HEK293T (cell line): ENCODE measurements at places on chromosomes 11 and 22.

DNA sequence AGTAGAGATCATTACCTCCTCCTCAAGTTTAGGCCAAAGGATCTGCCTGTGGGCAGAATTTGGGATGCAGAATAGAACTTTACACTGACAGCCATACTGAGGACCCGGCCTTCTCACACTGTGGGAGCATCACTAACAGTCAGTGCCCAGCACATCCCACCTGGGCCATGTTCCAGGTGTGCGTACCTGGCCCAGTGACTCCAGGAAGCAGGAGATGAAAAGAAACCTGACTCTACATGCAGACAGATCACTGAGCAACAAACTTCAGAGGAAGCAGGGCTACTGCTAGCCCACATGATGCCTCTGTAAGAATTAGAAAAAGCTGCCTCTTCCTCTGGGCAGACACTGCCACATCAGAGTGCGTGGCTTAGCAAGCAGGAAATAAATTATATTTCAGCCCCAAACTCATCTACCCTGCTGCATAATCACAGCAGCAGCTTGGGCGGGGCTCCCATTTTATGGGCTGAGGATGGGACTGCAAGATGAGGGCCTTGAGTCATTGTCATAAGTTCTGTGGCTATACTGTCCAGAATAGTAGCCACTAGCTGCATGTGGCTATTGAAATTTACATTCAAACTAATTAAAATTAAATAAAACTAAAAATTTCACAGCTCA, 6.0 kb upstream of the LMO2 start:
- DNase-seq, result no peak

GRCh38 chr11:3412837-3413236, 33.9 kb upstream of the ZNF195 start:
- DNase-seq, result no peak

DNA sequence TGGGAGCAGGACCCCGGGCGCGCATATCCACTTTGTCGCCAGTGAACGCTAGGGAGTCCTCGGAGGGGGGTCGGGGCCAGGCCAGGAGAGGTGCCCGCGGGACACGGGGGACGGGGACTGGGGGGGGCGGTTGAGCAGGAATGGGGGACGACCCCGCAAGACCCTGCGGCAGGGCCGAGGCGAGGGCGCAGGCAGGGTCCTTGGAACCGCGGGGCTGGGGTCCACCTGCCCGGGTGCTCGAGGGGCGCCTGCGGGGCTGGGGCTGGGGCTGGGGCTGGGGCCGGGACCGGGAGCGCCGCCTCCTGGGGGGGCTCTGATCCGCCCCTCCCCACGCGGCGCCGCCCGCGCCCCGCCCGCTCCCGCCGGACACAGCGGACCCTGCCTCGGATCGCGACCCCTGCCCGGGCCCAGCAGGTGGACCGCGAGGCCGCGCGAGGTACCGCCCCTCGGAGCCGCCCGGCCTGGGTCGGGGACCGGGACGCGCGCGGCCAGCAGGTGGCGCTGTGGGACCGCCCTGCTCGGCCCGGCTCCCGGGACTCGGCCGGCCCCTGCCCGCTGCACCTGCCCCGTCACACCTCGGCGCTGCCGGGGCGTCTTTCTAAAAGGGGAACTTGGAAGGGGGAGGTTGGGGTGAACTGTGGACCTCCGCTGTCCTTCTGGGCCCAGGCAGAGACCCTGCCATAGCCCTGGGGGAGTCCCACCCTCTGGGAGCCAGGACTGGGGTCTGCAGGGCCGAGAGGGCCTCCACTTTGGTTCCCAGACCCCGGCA, 11.0 kb downstream of the CRELD2 start:
- peak; percentile 88 for DNase-seq

DNA sequence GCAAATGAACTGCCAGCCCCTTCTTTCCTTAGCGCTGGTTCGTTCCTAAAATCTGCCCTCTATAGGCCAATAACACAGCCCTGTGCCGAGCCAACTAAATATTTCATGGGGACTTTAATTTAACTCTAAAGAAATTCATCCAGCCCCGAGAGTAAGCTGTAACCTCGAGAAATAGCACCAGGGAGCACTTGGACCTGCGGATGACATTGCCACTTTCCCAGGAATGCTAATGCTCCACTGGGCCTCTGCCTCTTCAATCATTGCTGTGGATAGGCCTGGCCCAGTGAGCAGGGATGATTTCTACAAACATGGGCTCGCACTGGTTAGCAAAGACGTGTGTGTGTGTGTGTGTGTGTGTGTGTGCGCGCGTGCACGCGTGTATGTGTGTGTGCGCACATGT, 95.3 kb upstream of the TBCEL start:
- no peak for DNase-seq

GRCh38 chr11:78798663-78799062, 224.0 kb upstream of the NARS2 start:
- DNase-seq, result peak; percentile 75

DNA sequence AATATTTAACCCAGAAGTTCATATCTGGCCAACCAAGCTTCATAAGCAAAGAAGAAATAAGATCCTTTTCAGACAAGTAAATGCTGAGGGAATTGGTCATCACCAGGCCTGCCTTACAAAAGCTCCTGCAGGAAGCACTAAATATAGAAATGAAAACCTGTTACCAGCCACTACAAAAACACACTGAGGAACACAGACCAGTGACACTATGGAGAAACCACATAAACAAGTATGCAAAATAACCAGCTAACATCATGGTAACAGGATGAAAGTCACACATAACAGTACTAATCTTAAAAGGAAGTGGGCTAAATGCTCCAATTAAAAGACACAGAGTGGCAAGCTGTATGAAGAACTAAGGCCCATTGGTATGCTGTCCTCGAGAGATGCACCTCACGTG, 311.4 kb downstream of the DYNC2H1 start:
- no peak for DNase-seq

DNA sequence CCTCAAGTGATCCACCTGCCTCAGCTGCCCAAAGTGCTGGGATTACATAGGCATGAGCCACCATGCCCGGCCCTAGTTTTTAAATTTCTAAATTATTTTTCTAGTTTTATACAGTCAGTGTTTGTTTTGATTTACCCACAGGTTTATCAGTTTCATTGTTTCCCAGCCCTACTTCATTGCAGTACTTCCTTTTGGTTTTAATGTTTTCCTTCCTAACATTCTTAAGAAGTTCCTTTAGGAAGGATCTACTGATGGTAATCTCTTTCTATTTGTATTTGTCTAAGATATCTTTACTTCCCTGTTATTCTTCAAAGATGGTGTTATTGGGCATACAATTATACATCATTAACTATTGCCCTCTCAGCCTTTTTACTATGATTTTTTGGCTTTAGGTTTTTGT, 4.9 kb upstream of the EXT2 start:
- no peak for DNase-seq

DNA sequence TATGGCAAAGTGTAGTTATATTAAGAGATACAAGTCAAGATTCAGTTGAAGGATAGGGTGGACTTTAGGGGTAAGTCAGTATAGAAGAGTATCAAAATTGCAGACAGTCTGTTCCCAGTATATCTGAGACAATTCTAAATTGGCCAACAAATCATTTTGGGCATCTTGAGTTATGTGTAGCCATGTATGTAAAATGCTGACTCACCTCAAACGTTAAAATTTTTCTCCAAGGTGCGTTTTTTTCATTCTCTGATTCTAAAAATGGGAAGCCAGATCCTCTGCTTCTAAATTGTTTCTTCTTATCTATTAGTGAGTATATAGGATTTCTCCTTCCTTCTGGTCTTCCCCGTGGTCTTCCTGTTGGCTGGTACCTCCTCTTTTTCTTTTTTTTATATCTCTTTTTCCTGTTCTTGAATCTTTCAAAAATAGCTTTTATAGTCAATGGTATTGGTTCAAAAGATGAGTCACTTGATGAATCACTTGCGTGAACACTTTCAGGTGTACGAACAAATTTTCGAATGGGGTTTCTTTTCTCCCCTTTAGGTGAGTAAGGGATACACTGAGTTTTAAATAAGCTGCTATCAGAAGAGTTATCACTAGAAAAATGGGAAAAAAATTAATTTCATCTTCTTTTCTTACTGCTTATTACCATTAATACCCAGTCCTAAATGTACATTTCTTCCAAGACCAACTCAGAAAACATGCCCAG, 3.2 kb downstream of the TAF1D start:
- DNase-seq, result no peak
